ENCODE measurements at places on chromosomes 12 and 14.

GRCh38 chr14:78985668-78986381, 815.7 kb downstream of the NRXN3 start:
- no peak for DNase-seq

GRCh38 chr12:81627336-81628189, 131.6 kb downstream of the PPFIA2 start:
- DNase-seq, result no peak

- DNase-seq, result no peak
Measured at GRCh38 chr14:51852541-51852940, 7.9 kb upstream of the GNG2 start.

DNA sequence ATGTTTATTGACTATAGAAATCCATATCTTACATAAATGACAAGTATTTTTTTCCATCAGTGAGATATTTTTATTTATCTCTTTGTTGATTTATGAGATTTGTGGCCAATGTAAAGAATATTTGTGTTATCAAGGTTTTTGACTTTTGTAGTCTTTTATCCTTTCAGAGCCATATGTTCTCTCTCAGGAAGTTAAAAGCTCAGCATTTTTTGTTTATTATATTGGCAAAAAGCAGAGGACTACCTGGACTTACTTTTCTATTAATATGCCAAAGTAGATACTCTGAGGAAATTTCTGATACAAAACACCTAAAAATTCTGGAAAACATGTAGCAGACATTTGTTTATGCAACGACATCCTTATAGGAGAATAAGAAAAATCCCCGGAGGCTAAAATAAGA, 490.3 kb downstream of the SLC6A15 start:
- no peak for DNase-seq

GRCh38 chr14:87155856-87156488, 837.0 kb downstream of the GALC start:
- DNase-seq, result no peak

- no peak for DNase-seq
Measured at GRCh38 chr12:79680051-79680450, 10.7 kb downstream of the PAWR start.

- DNase-seq, result no peak
Measured at GRCh38 chr12:24913130-24913529, 35.8 kb downstream of the BCAT1 start.

DNA sequence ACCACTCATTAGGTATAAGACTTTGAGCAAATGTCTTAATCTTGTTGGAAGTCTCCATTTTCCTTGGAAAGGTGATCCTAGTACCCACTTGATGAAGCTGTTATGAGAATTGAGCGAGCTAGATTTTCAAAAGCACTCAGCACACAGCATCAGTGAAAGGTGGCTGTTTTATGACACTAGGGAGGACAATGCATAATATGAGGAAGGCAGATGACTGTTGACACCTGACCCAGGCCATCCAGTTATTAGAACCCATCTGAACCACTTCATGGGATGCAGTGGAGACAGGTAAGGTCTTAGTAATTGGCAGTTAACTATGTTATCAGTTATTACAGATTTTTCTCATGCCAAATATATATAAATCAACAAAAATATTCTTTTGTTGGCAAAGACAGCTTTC, 369.9 kb upstream of the PDE3A start:
- no peak for DNase-seq
